Right lung (tissue), 10 donors: ENCODE measurements at places on chromosomes 4 and X. TPM values are rescaled to one million over a fixed set of nuclear protein-coding genes. Genes with fewer than 3 reads are reported as not detected.

DNA sequence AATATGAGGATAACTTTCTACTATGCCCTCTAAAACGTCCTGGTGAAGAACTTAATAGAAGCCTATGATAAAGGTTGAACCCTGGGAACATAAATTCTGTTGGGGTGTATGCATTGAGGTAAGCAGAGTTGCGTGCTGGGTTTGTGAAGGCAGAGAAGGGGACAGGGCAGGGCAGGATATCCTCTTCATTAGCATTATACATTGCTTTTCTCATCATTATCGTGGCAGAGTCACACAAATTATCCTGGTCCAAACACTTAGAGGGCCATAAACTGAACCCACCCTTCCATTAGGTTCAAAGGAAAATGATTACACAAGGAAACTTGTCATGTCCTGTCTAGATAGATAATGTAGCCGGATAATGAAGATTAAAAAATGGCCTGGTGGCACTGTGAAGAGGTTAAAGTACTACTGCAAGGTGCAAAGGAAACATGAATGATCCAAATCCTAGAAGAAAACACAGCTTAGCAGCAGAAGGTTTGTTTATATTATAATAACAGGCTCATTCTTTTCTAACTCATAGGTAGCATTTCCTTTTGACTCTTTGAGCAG, 189.1 kb downstream of the SPCS3 start:
- DNase-seq, result no peak

DNA sequence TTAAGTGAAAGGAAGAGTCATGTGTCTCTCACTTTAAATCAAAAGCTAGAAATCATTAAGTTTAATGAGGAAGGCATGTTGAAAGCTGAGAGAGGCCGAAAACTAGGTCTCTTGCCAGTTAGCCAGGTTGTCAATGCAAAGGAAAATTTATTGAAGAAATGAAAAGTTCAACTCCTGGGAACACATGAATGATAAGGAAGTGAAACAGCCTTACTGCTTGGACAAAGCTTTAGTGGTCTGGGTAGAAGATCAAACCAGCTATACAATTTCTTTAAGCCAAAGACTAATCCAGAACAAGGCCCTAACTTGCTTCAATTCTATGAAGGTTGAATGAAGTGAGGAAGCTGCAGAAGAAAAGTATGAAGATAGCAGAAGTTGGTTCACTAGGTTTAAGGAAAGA, 24.9 kb downstream of the RHOH start:
- no peak for DNase-seq

GRCh38 chr4:31807036-31807435, 1086.9 kb downstream of the PCDH7 start:
- DNase-seq, result no peak

- DNase-seq, result no peak
These were observed 459.8 kb downstream of the PABPC4L start for GRCh38 chr4:133741766-133742165.

Gene TCEAL9
- polyA plus RNA-seq, result 157 TPM

Gene SPANXN4
- not detected for polyA plus RNA-seq

Gene TGIF2LX
- not detected for polyA plus RNA-seq
